ENCODE measurements at places on chromosomes 2 and 18.

GRCh38 chr2:181419129-181419855 is 37.9 kb upstream of the ITGA4 start:
- no peak for DNase-seq

DNA sequence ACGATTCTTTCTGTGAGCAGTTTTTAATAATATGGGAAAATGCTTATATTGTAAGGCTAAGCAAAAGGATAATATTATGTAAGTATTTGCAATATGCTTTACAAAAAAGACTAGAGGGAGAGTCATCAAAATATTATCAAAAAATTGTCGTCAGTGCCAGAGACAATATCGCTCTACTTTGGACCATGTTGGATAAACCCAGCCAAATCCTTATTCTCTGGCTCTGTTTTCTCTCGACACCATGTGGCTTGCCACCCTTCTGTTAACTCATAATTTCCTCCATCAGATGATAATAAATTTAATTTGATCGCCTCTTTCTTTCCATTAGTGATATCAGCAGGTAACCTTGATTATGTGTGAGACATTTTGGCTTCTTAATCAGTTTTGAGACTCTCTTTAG is 129.9 kb downstream of the CDC42EP3 start:
- DNase-seq: no peak

DNA sequence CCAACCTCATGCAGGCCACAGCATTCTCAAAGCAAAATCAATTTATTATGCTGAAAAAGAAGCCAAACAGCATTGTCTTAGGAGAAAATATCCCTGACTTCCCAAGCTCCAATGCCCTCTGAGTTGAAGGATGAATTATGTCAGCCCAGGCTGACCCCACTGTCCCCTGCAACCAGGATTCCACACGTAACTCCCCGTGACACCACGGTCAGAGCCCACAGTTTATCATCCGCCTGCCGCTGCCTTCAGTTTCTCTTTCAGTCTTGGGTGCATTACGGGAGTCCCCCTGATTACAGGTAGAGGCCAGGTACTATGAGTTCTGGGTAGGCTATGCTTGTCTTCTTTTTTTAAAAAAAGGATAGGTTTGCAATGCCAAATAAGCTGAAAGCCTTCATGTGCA is 244.2 kb downstream of the MYT1L start:
- no peak for DNase-seq

DNA sequence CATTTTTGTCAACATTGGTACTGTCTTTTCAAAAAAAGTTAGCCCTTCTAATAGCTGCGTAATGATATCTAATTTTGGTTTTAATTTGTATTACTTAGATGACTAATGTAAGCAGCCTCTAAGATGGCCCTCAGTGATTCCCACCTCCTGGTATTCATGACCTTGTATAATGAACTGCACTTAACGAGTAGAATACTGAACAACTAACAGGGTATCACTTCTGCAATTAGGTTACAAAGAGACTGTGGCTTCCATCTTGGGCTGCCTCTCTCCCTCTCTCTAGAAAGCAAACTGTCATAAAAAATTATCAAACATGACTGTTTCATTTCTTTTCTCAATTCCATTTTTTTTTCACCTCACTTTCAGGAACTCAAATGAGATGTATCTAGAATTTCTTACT is 120.9 kb downstream of the RNF152 start:
- DNase-seq: no peak

DNA sequence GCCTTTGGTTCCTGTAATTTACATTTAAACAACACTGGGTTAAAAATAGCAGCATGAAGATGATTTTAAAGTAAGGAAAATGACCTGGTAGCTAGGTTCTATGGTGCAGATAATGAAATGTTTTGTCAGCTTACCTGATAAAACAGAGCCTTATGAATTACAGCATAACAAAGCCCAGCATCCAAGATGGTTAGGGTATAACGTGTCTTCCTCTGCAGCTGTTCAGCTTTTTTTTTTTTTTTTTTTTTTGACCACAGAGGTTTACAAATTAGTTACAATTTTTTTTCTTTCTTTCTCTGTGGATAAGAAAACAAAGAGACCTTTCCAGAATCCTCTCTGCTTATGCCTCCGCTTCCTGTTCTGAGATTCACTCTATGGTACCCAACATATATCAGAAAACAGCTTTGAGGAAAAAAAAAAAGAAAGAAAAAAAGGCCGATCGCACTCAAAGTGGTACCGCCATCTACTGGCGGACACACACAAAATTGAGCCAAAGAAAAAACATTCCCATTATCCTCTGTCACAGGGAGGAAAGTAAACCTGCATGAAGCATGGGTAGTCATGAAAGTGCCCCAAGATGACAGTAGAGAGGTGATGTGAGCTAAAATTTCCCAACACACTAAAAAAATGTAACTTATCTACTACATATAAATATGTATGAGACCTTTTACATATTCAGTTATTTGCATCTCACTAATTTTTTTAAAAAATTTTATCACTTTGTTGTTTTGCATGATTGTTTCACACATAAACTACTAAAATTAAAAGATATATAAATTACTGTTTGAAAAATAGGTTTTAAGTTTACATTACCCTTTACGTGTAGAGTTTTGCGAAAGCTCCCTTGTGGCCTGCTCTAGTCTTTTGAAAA is at the start of gene SCN3A:
SCN3A (minus strand) TSS at position 362 of the 871 bp plus-strand sequence. CDS start 27,656 bp downstream, outside the sequence.
- no peak for DNase-seq

DNA sequence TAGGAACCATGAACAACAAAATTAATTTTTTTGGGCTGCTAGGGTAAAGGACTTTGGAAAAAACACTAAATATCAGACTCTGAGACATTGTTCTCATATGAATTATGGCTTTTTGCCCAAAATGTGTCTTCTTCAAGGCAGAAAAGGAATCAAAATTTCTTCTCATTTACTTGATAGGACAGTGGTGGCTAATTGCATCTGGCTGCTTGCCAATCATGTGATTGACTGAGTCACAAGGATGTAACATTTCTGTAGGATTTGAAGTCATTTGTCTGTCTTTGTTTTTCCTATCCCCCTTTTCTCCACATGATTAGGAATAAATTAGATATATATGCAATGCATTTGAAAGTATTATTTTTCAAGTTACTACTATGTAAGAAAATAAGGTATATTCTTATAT is 130.2 kb downstream of the SLC4A10 start:
- no peak for DNase-seq

- no peak for DNase-seq
Measured at GRCh38 chr2:20398956-20399567, 47.8 kb upstream of the RHOB start.

DNA sequence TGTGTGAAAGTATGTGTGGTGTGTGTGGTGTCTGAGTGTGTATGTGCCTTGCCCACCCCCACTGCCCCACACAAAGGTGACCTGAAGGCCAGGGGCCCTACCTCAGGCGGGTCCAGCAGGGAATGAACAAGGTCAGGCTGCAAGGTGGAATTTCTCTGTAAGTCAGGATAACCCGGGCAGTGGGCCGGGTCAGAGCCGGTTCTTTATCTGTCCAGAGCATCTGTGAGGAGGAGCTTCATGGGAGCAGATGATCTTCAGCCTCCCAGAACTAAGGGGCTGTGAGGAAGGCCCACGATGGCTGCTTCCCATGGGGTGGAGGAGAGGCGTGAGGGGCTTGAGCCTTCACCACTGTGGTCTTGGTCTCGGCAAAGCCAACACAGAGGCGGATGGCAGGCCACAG is 150.3 kb downstream of the TFCP2L1 start:
- DNase-seq: no peak

DNA sequence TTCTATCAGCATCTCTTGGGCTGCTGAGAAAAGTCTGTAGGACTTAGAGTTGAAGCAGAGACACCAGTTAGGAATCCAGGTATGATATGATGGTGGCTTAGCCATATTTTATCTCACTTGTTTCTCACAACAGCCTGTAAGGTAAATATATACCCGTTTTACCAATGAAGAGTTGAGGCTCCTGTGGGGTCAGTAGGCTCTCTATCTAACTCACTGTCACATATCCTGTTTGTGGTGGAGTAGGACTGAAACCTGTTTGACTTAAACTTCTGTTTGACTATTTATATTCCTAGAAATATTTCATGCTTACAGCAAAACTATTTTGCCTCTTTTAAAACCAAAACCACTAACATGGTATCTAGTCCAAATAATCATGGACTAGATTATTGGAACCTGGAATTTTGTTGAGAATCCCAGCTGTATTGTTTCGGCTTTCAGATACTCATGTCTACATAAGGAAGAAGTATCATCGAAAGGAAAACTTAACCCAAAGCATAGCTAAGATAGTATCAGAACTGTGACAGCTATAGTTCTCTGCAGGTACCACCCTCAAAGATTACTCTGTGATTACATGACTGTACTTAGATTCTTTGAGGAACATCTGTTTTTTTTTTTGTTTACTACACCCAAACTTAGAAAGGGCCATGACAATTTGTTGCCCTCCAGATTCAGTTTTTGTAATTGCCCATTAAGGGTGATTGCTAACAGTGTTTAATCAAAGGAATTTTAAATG is 216.1 kb upstream of the THUMPD2 start:
- DNase-seq: no peak

DNA sequence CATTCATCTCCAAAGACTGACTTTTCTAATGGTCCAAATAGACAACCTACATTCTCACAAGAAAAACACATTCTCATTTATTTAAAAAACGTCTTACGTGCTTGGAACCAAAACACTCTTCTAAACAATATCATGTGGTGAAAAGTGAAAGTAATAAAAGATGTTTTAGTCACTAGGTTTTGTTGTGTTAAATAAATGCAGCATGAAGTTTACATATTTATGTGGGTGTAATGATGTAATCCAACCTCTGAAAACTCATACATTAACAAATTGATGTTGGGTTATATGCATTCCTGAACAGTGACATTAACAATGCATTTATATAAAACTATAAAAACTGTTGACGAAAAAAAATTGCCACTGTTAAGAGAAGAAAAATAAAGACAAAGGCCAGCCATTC is 55.1 kb upstream of the ACVR2A start:
- no peak for DNase-seq

GRCh38 chr2:128717758-128718710 is 399.4 kb upstream of the HS6ST1 start:
- DNase-seq: no peak

GRCh38 chr2:150782613-150783012 is 295.1 kb upstream of the RND3 start:
- DNase-seq: no peak

DNA sequence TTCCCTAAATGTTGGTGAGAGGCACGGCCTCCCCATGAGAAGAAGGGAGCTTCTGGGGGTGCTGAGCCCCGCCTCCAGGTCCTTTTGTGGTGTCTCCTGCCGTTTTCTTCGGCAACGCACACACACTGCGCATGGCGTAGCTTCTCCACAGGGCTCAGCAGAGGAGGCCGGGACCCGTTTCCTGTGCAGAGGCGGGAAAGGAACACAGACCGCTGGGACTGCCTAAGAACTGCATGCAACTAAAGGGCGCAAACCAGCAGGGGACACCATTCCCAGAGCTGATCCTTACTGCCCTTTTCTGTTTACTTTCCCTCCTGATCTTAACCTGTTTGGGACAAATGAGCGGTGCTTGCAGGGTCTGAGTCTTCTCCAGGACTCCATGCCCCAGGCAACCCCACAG is 90.3 kb upstream of the CAPN13 start:
- DNase-seq: no peak

- no peak for DNase-seq
Measured at GRCh38 chr2:32788114-32788513, 158.6 kb upstream of the LTBP1 start.

- DNase-seq: no peak
Measured at GRCh38 chr2:182426918-182427240, at the start of gene PDE1A. TSS of gene PDE1A (minus strand) at chr2:182427036.

DNA sequence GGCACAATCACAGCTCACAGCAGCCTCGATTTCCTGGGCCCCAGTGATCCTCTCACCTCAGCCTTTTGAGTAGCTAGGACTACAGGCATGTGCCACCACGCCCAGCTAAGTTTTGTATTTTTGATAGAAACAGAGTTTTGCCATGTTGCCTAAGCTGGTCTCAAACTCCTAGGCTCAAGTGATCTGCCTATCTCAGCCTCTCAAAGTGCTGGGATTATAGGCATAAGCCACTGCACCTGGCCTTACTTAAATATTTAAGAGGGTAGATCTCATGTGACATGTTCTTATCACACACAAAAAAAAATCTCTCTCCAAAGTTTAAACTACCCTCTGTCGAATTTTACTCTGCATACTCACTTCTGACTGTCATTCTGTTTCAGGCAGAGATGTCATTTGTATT is 75.4 kb upstream of the CHRNA1 start:
- DNase-seq: no peak

DNA sequence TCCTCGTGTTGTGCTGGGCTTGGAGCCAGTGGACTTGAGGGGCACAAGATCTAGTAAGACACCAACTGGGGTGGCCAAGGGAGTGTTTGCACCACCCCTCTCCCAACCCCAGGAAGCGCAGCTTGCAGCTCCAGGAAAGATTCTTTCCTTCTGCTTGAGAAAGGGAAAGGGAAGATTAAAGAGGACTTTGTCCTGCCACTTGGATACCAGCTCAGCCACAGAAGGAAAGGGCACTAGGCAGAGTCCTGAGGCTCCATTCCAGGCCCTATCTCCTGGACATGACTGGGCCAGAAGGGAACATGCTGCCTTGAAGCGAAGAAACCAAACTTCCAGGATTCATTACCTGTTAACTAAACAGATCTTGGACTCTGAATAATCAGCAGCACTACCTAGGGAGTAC is 44.9 kb upstream of the UGP2 start:
- no peak for DNase-seq

DNA sequence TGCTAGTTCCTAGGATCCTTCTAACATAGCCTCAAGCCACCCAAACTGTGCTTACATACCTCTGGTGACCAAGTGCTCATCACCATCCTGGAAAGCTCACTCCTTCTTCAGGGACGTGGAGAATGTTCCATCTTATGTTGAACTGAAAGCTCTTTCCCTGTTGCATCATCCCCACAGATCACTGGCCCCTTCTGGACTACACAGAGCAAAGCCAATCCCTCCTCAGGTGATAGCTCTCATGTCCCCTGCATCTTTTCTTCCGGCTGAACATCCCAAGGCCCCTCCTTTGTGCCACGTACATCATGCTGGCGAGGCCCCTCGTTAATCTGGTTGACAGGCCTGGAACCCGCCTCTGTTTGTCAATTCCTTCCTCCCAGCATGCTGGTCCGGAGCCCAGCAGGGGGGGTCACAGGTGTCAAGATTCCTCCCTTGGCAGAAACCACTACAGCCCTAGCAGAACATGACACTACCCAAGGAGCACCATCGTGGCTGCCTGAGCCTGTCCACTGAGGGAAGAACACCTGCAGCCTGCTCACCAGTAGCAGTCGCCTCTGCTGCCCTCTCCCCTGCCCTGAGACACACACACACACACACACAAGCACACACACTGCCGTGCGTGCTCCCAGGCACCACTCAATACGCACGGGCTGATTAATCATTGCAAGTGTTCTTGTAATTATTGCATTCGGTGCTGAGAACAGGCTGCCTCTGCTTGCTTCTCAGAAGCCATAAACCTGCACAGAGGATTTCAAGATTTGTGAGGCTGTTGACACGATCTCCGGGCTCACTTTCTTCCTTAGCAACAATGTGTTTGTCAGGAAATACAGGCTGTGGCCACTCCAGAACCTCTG is 6.3 kb upstream of the KCNK3 start:
- no peak for DNase-seq

GRCh38 chr2:176466918-176467452 is 197.7 kb downstream of the MTX2 start:
- DNase-seq: no peak

GRCh38 chr2:232214053-232214452 is 164.5 kb upstream of the ALPP start:
- no peak for DNase-seq

Data from activated naive CD4-positive, alpha-beta T cell (primary cell).